ENCODE measurements at places on chromosomes 12 and 14.
A peak's percentile ranks its signal among the peaks of the same experiment; 100 is the strongest.

GRCh38 chr14:71004481-71004880 lies 97.2 kb downstream of the PCNX1 start:
- no peak for DNase-seq

DNA sequence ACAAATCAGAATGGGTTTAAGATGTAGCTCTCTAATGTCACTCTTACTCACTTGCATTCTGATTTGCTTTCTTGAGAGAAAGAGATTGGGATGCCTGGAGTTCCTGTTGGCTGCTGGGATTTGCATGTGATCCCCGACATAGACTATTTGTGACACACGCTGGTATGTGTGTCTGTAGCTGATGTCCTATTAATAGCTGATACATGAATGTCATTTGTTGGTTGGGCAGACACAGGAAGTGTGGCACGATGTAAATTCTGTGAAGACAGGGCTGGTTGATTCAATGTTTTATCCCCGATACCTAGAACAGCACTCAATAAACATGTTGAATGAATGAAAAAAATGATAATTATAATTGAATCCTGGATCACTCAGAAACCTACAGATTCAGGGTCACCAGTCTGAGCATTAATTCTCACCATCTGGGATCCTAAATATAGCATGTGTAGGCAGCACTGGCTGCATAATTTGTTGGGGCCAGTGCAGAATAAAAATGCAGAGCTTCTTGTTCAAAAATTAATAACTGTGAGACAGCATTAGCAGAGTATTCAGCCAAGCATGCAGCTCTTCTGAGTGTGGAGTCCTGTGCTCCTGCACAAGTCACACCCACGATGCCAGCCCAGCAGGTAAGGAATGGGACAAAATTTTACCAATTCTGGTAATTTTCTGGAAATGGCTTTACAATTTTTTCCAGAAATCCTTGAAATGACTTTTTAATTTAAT lies 35.5 kb upstream of the SOCS2 start:
- no peak for DNase-seq

DNA sequence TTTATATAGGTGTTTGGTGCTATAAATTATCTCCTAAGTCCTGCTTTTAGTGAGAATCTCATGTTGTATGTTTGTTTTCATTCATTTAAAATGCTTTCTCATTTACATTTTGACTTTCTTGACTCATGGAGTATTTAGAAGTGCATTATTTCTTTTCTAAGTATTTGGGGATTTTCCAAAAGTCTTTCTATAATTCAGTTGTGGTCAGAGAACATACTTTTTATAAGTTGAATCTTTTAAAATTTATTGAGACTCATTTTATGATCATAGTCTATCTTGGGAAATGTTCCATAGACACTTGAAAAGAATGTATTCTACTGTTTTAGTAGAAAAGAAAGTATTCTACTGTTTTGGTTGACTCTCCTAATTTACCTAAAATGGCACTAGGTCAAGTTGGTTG lies 168.2 kb downstream of the AKAP6 start:
- no peak for DNase-seq

DNA sequence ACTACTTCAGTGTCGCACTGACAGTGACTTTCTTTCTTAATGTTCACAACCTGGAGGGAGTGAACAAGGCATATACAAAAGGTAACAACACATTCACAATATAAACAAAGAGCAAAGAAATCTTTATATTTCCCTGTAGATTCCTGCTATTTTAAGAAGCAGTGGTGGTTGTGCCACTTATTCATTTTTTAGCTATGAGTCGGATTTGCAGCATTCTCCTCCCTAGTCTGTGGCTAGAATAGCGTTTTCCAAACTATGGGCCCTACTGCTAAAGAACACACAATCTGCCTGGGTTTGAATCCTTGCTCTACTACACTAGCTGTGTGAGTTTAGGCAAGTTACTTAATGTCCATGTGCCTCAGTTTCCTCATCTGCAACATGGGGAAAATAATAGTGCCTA lies 18.6 kb upstream of the MDM1 start:
- no peak for DNase-seq

- DNase-seq = no peak
Observed at GRCh38 chr14:21518725-21519124, 7.4 kb downstream of the SALL2 start.

DNA sequence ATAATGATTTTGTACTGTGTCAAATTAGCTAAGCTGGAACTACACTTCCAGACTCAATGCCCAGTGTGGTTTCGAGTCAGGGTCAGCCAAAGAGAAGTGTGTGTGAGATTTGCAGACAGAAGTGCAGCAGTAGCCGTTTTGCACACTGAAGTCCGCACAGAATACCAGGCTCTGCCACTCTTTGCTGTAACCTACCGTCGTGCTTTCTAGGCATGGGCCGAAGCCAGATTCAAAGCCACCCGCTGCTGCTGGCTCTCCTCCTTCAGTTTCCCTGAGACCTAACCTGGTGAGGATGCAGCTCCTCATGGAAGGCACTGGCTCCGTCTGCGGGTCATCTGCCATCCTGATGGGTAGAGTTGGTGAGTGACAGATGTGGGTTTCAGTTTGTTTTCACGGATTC lies 48.8 kb downstream of the LRTM2 start:
- DNase-seq = no peak

DNA sequence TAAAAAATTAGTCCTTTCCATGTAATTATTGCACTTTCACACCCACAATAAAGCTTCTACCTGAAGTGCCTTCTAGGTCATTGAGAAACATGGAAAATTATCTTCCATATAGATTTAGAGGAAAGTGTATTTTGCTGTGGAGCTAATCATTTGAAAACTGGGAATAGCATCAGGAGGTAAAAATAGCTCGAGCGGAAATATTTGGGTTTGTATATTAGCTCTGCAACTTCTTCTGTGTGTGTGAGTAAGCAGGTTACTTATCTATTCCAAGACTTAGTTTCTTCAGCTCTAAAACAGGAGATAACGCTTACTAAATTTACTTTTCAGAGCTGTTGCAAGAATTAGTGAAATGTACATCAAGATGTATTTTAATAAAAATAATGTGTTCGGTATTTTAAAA lies 95.0 kb upstream of the MON2 start:
- DNase-seq = no peak

DNA sequence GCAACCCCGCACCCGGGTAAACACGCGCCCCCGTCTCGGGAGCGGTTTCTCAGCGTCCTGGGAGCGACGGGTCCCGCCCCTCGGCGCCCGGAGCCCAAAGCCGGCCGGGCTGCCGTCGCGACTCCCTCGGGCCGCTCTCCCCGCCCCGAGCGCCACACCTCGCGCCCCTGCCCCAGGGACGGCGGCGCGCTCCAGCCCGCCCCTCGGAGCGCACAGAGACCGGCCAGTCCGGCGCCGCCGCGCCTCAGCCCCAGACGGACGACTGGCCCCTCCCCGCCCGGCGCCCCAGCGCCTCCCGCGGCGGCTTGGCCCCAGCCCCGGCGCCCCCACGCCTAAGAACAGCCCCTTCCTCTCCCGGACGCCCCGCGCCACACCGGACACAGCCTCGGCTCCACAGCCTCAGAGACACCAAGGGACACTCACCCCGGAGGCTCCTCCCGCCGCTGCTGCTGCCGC lies 411 bp downstream of the BTBD7 start:
- DNase-seq = peak; percentile 80

DNA sequence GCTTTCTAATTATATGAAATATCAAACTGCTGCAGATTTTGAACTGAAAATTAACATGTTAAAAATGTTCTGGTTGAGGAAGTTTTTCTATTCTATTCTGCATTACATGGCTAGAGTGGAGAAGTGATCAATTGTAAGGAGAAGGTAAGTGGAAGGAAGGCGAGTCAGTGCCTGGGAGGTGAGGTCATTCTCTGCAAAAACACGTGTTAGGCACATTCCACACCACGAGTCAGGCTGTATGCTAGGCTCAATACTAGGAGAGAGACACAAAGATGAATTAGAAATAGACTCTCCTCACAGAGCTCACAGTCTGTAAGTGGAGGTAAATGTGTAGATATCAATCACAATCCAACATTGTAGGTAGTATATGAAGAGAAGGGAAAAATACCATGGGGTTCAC lies 194.1 kb downstream of the NOVA1 start:
- DNase-seq = no peak

- no peak for DNase-seq
Observed at GRCh38 chr12:49920241-49920914, 16.7 kb upstream of the FAIM2 start.

GRCh38 chr12:98752726-98753125 lies 107.6 kb downstream of the APAF1 start:
- no peak for DNase-seq

Measured in NCI-H526 (cell line).